ENCODE measurements at places on chromosomes 1 and 21.
A peak's percentile ranks its signal among the peaks of the same experiment; 100 is the strongest.

- DNase-seq: no peak
These were observed 43.7 kb downstream of the ARID4B start for GRCh38 chr1:235284231-235284769.

- no peak for DNase-seq
These were observed 19.1 kb downstream of the FMO1 start for GRCh38 chr1:171267391-171267790.

GRCh38 chr1:207825719-207826556, 74.1 kb downstream of the CD46 start:
- no peak for DNase-seq

DNA sequence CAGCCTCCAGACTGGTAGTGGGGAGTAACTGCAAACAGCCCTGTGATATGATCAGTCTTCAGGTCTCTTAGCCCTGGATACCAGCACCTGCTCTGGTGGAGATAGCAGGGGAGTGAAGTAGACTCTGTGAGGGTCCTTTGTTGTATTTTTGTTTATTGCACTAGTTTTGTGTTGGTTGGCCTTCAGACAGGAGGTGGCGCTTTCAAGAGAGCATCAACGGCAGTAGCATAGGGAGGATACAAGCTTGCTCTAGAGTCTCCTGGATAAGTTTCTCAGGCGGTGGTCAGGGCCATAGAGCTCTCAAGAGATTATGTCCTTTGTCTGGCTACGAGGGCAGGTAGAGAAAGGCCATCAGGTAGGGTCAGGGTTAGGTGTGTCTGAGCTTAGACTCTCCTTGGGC, 116.4 kb downstream of the USH2A start:
- DNase-seq: no peak

DNA sequence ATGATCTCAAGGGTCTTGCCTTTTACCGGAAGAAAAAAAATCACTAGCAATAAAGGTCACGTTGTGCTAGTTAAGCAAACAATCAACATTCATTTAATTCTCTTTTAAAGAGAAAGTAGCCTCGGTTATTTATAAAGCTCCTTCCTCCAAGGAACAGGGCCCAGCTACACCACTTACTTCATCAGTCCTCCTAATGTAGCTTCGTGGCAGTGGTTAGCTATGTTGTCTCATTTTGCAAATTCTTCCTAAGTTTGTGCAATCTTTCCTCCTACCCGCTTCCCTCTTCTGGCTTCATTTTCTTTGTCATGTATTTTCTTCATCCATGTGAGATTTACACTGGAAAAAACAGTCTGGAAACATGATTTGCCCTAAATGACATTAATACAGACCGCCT, 554.2 kb downstream of the NUF2 start:
- no peak for DNase-seq

DNA sequence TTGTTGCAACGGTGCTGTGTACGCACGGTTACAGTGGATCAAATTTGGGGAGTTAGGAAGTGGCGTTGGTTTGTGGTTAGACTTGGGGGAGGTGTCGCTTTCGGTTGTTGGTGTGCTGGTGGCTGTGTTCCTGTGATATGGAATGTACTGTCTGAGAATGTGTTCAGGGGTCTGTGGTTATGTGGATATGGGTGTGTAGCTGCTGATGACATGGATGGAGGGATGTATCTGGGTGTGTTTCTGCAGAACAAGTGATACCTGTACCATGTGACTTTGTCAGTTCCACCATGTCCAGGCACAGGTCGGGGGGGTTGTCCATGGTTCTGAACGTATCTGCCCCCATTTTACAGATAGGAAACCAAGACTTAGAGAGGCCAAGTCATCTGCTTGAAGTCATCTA, 22.7 kb downstream of the PAX7 start:
- DNase-seq: no peak

DNA sequence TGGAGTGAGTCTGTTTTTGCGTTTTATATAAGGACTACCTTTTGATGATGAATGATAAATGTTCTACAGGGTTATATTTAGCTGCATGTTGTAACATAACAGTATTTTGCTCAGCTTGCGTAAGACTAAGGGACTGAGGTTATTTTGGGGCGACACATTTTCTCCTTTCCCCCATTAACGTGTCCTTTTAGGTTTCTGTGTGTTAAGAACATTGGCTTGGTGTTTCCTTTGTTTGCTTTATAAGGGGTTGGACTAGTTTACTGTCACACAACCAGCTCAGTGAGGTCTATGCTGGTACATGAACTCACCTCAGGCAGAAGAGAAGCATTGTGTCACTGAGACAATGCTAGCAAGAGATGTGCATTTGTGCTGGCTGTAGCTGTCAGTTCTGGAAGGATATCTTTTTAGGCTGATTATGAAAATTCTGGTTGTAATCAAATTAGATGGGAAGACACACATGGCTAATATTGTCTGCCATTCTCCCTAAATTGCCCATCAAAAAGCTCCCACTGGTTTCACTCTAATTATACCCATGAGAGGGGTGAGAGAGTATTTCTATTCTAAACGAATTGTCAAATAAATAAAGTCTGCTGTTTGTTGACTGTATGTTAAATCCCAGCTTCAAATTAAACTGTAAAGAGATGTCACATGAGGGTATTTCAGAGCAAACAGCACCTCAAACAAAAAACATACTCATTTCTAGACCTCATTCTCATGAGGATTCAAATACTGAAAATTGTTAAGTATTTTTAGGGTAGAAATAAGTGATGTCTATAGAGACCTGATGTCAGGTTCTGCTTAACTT, 62.6 kb downstream of the CDC14A start:
- no peak for DNase-seq

DNA sequence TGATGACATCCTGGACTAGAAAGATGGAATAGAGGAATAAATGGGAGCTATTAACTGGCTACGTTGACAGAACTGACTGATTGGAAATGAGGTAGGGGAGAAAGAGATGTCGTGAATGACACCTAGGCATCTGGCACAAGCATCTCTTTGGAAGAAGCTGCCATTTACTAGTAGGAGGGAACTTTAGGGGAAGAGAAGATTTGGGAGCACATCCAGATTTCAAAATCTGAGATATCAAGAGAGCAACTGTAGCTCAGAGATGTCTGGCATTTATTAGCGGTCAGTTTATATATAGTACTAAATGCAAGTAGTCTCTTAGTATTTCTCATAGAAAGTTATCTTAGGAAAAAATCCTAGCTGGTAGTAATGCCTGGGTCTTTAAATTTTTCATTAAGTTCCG, 131.9 kb upstream of the C1orf105 start:
- DNase-seq: no peak

- no peak for DNase-seq
These were observed 607.0 kb downstream of the NPHP4 start for GRCh38 chr1:5385096-5385799.

GRCh38 chr1:26417111-26417759, 6.6 kb downstream of the LIN28A start:
- DNase-seq: peak; percentile 39

- no peak for DNase-seq
These were observed 69.2 kb upstream of the EPS8L3 start for GRCh38 chr1:109832945-109833344.

DNA sequence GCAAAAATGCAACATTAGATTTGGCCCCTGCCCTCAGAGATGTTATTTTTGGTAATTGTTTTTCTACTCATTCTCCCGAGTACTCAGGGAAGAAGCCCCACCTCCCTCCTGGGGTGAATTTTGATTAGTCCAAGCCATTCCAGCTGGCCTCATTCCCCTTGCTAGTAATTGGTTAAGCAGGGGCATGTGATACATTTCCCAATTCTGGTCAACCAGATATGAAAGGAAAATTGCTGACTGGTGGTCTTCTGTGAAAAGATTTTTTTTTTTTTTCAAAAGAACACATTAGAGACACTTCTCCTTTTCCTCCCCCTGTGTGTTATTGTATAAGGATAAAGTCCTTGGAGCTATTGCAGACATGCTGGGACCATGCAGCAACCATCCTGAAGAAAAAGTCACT, 71.1 kb upstream of the AKT3 start:
- DNase-seq: no peak

DNA sequence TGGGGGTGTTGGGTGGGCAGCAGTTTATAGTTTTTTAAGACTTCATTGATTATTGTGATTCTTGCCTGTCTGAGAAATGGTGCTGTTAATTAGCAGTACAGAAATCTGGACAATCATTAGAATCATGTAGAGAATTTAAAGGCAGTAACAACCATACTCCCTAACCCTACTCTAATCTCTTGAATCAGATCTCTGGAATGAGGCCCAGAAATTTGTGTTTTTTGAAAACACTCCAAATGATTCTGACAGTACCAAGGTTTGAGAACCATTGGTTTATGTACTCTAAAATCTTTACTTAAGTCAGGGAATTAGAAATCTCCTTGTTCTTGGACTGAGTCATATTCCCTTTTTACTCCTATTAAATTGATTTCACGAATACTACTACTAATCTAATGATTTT, 24.0 kb downstream of the FNBP1L start:
- DNase-seq: peak; percentile 33

GRCh38 chr1:91836331-91837040, 49.5 kb downstream of the TGFBR3 start:
- no peak for DNase-seq

DNA sequence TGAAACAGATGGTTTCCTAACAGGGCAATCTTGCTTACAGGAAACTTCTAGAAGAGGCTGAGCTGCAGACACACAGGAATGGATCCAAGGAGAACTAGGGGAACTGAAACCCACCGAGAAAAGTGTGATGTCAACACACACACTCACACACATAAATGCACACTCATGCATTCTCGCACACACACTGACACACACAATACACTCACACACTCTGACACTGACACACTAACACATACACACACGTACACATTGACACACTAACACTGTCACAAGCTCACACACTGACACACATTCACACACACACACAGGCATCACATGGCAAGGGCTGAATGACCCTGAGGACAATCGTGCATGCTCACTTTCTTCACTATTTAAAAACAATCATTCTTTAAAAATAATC, 142.7 kb downstream of the NPHP4 start:
- no peak for DNase-seq

DNA sequence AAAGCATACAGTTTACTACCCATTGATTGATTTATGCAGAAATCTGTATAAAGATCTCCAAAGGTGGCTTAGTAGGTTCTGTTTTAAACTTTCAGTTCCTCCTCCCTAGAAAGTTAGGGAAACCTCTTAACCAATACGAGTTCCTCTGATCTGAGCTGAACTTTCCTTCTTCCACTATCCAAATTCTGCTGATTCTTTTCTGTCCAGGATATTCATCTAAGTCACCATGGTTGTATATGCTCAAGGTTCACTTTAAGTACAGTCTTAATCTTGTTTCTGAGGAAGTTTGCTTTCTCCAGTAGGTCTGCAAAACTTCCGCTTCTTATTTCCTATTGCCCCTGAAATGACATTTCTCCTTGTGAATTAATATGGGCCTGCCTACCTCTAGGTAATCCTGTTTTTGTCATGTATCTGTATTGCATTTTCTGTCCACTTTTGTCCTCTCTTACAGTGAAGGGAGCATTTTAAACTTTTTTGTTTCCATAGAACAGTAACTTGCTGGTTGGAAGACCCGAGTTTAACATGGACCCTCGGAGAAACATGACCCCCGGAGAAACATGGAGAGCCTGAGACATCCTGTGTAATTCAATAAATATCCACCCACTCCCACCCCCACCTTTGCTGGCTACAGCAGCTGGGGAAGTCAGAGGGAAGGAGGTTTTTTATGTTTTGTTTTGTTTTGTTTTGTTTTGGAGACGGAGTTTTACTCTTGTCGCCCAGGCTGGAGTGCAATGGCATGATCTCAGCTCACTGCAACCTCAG, 16.7 kb upstream of the TUT4 start:
- DNase-seq: no peak

DNA sequence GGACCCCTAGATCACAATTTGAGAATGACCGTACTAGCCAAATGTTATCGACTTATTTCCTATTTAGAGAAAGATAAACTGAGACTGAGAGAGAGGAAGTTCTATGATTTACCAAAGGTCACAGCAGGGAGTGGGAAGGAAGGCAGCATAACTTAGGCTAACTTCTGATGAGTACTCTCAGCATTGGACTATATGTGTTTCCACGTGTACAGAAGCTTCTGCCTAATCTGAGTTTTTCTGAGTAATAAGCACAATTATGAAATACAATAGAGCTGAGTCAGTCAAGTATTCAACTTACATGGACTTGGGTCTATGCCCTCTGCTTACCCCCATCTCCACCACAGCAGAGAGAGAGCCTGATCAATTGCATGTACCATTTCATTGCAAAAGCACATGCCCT, 88.1 kb upstream of the HIVEP3 start:
- no peak for DNase-seq

DNA sequence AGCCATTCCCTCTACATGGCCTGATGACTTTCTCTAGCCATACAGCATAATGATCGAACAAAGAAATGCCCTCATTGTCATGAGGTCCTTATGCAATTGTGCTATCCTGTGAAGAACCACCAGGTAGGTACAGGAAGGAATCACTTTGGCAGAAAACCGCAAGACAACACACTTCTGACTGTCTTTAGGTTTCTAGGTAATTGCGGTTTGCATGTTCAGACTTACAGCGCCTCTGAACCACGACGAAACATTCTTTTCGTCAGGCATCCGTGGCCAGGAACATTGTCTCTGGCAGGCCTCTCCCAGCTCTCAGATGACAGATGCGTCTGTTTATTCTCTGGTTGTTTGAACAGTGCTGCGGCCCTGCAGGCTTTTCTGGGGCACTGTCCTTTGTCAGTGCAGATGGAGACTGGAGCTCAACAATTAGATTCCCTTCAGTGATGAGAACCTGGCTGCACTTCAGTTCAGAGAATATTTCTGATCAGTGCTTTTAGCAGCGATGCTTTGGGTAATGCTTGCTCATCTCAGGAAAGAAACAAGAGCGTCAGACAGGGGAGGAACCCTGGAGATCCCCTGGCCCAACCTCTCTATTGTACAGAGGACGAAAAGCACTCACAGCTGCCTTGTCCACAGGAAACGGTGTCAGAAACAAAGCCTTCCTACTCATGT, 63.4 kb downstream of the B3GALT5 start:
- no peak for DNase-seq

GRCh38 chr1:41315871-41316270, 45.4 kb upstream of the FOXO6 start:
- no peak for DNase-seq

Data from smooth muscle cell of the brain vasculature (primary cell).